ENCODE measurements at places on chromosomes 7 and 10. TPM values are rescaled to one million over a fixed set of nuclear protein-coding genes. Genes with fewer than 3 reads are reported as not detected.

The ANKRD2 gene
- not detected for polyA plus RNA-seq

The SPOCK2 gene
- polyA plus RNA-seq, result 0.12 TPM

The FRA10AC1 gene
- polyA plus RNA-seq, result 8.5 TPM

The SKIDA1 gene
- 1.4 TPM for polyA plus RNA-seq

The CPA2 gene
- 0.05 TPM for polyA plus RNA-seq

The LIPN gene
- not detected for polyA plus RNA-seq

The PLA2G12B gene
- polyA plus RNA-seq, result not detected

- DNase-seq, result no peak
Observed at GRCh38 chr7:105940109-105940508, 23.0 kb upstream of the CDHR3 start.

DNA sequence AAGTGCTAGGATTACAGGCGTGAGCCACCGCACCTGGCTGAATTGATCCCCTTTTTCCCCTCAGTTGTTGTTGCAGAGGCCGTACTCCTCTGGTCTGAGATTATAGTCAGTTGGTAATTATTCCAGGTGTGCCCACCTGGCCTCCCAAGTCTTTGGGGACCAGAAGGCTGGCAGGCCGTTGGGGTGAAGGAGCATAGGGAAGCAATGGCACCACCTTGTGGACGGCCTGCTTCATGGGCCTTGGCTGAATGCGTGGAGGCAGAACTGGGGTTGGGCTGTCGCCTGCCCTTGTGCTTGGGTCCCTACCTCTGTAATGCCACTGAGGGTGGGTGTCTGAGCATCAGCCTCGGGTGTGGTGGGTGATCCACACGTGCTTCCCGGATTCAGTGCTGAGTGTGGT is 125.7 kb downstream of the RGS10 start:
- peak; percentile 65 for DNase-seq

DNA sequence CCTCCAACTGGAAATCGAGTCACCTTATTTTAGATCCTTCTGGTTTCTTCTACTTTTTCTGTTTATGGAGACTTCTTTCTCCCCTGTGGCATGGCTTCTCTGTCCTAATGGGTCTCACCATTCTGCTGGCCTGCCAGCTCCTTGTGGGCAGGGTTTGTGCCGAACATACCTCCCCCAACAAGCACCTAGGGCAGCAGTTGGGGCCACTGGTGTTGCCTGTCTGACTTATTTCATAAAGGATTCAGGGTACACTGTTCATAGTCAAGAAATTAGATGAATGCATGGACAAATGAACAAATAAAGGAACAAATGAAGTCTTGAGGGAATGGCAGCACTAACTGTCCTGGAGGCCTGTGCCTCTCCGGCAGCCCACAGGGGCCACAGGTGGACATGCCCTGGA is 55.6 kb upstream of the DOCK1 start:
- DNase-seq, result no peak

- DNase-seq, result peak; percentile 52
Observed at GRCh38 chr10:63236113-63236935, 103.2 kb downstream of the NRBF2 start.

DNA sequence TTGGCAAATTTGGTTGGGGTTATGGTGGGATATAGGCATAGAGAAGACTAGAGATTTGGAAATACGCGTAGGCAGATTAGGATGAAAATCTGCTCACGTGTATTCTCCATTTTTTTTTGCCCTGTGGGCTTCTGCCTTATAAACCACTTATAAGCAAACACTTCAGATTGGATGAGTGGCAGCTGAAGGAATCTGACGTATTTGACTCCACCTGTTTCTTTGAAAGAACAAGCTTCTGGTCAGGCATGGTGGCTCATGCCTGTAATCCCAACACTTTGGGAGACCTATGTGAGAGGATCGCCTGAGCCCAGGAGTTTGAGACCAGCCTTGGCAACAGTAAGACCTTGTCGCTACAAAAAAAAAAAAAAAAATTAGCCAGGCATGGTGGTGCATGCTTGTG is 5.1 kb downstream of the STK31 start:
- DNase-seq, result no peak

GRCh38 chr7:45576249-45576929 is 2.2 kb downstream of the ADCY1 start:
- DNase-seq, result no peak

DNA sequence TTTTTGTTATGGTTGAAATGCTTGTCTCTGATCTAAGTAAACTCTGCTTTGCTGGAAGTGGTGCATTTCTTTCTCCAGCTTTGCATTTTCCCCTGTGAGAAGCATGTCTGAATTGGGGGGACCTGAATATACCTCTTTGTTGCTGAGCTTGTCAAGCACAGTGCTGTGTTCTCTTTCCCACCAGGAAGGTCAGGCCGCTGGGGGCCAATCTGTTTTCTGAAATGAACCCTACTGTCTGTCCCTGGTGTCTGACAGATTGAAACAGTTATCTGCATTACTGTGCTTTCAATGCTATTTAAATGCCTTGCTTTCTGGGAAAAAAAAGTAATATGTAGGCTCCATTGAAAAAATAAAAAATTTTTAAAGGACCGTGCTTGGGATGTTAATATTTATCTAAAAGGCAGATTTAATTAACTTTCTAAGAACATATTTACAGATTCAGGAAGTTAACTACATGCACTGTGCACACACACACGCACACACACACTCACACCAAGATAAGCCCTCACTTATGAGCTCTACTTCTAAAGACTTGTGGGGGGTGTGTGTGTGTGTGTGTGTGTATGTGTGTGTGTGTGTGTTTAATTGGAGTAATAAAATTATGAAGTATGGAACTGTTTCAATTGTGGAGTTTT is 127.0 kb upstream of the FZD1 start:
- no peak for DNase-seq

DNA sequence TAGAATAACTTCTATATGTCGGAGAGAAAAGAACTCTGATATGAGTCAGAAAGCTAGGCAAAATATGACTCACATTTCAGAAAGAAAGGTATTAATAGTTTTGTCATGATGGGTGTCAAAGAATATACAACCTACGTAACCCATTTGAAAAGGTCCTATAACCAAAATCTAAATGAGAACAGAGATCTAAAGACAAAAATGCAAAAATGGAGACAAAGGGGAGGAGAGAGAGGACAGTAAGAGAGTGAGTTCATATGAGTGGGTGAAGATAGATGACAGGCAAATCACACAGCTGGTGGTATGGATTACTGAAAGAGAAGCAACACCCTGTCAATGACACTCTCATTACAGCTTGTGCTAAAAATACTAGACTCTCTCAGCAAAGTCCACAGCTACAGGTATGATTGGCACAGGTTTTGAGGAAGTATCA is 25.6 kb downstream of the ANKMY2 start:
- no peak for DNase-seq

DNA sequence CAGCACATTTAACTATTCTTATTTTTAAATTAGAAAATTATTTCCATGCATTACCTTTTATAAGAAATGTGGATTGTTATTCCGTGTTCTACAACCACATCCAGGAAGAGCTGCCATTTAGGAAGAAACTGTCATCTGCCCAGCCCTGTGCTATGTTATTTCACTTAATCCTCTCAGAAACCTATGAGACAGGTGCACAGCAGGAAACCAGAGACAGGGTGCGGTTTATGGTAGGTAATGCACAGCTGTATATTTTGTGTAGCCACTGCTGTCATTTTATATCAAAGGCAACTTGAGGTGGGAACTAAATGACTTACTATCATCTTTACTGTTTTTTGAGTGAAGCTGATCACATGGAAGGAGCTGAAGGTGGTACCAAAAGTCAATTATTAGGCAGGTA is 232.3 kb downstream of the MAGI2 start:
- DNase-seq, result no peak

DNA sequence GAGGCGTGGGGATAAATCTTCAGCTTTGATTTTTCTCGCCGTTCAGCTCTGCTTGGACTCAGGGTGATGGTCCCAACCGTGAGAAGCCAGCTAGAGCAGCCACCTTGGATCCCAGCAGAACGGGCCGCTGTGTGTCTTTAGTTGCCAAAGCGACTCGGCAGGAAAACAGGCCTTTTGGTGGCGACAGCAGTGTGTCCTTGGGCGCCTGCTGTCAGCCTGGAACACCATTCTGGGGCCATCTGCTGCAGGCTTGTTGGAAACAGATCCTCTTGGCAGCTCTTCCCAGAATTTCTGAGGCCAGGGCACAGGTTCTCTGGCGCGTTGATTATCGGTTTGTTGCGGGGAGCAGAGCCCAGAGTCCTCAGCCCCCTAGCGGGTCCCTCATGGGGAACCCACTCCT is 97.6 kb downstream of the CUX1 start:
- DNase-seq, result no peak

- peak; percentile 14 for DNase-seq
Observed at GRCh38 chr10:113820507-113820906, 33.4 kb downstream of the DCLRE1A start.

GRCh38 chr10:21208666-21209316 is 311.7 kb upstream of the NEBL start:
- peak; percentile 74 for DNase-seq

DNA sequence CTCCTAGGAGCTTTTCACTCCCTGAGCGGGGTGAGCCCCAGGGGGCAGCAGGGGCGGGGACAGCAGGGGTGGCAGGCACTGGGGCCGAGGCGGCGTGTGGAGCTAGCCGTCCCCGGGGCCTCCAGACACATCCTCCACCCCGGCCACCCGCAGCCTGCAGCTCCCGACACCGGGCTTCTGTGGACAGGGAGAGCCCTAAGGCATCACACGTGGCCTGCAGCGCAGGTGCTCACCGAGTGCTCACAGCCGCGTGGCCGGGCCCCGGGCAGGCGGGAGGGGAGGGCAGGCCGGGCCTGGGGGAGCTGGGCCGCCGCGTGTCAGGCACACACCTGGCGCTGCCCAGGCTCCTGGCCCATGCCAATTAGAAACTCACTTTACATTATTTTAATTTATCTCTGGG is 51.4 kb downstream of the MICALL2 start:
- DNase-seq, result no peak

- no peak for DNase-seq
Observed at GRCh38 chr7:20438248-20438647, 107.5 kb downstream of the ITGB8 start.

DNA sequence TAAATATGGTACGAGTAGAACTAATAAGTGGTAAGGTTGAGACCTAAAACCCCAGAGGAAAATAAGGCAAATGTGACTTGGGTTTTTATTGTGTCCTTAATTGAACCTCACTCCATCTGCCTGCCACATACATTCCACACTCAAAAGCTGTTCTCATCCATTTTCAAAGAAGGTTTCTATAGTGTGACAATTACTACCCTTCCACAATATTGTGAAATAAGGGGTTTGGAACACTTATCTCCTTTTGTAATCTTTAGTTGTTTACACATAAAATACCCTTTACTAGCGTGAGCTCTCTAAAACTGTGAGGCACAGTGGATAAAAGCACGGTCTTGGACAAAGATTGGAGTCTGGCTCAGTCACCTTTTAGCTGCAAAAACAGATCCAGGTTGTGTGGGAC is 166.6 kb downstream of the THSD7A start:
- no peak for DNase-seq

DNA sequence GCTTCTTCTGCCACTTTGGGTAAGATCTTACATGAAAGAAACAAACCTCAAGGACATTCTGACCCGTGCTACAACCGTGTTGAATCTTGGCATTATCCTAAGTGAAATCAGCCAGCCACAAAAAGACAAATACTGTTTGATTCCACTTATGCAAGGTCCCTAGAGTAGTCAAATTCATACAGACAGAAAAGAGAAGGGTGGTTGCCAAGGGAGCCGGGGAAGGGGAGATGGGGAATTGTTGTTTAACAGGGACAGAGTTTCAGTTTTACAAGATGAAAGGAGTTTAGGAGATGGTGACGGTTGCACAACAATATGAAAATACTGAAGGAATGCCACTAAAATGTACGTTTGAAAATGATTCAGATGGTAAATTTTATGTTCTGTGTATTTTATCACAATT is 12.2 kb upstream of the CLEC2L start:
- DNase-seq, result no peak

DNA sequence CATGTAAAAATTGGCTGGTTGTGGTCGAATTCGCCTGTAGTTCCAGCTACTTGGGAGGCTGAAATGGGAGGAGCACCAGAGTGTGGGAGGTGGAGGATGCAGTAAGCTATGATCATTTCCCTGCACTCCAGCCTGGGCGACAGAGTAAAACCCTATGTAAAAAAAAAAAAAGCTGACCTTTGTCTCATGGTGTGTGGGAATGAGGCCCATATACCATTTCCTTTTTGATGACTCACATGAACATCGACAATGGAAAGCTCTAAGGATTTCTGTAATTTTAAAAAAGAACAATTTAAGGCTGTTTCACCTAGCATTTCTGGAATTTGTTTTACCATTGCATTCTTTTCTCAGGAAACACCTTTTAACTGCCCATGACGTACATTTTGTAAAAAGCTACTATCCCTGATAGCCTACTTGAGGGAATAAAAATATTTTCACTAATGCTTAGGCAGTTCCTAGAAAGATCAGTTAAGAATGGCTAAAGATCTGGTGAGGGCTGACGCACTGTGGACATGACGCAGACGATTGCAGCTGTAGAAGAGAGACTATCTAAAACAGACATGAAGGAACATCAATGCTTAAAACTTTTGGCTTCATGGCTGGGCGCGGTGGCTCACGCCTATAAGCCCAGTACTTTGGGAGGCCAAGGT is 400.6 kb upstream of the IGFBP3 start:
- DNase-seq, result no peak

GRCh38 chr10:128047351-128047750 is 78.9 kb downstream of the MKI67 start:
- peak; percentile 23 for DNase-seq

- no peak for DNase-seq
Observed at GRCh38 chr10:123274306-123275135, 120.3 kb downstream of the BUB3 start.

GRCh38 chr10:131698986-131699385 is 201.8 kb upstream of the PPP2R2D start:
- no peak for DNase-seq

GRCh38 chr7:128939075-128939860 is 1.5 kb downstream of the IRF5 start:
- DNase-seq, result no peak

- DNase-seq, result no peak
Observed at GRCh38 chr10:3190817-3191216, 18.2 kb upstream of the PITRM1 start.

DNA sequence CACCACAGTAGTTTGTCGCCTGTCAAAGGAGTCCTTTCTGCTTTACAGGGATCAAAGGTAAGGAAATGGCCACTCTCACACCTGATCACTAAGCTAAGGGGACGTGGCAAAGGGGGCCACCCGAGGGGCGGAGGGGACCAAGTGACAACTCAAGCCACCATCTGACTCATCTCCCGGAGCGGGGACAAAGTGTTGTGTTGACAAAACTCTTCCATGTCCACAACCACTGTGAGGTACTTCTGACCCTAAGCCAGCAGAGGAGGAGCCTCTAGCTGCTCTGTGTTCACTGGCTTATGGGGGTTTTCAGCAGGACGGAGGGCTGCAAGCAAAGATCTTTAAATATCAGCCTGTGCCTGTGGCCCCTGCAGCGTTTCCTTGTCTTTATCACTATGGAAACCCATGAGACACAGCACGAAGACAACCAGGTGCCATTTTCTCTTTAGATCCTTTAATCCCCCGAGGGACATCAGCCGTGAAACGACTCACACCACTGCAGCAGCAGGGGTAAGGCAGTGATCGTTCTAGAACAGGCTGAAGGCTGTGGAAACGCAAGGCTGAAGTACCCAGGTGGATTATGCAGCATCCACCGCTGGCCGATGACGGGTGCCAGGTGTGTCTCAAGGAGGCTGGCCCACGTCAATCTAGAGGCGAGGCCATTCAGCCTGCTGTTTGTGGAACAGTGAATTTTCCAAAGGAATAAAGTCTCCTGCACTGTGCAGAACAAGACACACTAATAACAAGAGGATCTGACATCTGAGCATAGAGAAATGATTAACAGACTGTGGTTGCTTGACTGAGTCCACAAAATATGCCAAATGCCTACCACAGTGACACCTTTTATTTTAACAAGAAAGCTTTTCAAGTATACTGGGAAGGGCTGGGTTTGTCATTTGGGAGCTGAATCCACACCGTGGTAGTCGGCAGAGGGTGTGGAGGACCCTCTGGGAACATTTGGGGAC is 26.6 kb upstream of the DDC start:
- no peak for DNase-seq
